Skeletal muscle cell (primary cell): ENCODE measurements at places on chromosomes 2 and 18.

GRCh38 chr18:41024792-41025191 is 930.2 kb upstream of the PIK3C3 start:
- no peak for DNase-seq

DNA sequence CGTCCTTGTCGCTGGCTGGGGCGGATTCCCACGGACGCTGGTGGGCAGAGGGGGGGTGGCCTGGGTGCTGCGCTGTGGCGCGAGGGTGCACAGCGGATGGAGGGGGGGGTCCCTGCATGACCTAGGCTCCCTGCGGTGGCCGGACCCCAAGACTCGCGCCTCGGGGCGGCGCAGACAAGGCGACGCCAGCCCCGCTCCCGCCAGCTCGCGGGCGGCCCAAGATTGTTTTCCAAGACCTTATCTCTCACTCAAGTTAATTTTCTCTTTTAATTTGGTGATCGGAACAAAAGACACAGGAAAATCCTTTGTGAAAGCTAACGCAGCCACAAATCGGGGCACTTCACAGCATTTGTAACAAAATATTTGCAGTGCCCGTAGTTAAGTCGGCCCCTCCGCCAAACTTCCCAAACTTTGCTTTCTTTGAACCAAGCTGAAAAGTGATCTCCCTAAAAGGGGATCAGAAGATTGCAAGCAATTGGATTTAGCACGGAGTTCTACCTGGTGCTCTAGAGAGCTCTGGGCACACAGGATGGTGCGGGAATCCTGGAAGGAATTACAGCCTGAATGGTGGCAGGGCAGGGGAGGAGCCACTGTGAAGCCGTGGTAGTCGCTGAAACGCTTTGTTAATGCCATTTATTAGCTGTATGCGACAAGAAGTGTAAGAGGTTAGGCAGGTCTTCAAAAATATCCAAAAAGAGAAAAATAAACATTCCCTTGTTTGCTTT is 4.8 kb upstream of the ID2 start:
- no peak for DNase-seq

- DNase-seq, result no peak
Observed at GRCh38 chr2:117832332-117832731, 17.8 kb downstream of the DDX18 start.

DNA sequence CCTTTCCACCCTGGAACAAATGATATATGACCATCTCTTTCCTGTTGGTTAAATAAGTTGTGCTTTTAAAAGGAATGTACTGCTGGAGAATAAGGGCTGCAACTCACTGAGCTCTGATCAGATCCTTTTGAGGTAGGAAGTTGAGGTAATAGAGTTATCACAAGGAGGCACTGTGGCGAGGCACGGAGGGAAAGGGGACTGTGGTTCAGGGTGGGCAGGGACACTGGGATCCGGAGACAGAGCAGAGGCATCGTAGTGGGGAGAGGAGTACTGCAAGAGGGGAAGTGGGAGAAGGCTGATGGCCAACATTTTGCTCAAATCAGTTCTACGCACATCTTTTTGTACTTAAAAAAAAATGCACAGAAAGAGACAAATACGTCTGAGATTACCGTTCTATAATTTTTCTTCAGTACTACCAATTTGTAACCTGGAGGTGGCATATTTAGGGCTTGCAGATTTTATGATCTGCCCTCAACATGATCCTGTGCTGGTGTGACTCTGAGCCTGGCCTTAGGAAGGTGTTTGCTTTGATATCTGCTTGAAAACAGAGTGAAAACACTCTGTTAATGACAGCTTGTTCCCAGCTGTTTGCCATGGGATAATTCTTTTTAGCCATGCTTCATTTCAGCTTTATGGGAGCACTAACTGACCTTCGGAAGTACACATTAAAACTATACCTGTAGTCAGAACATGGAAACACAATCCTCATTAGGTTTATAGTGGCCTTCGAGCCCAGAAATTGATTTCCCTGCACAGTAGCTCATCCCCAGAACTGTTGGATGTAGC is 168.1 kb downstream of the KCNE4 start:
- no peak for DNase-seq

GRCh38 chr2:168253379-168253778 is 6.0 kb upstream of the STK39 start:
- no peak for DNase-seq

GRCh38 chr2:187299122-187299906 is 148.7 kb downstream of the CALCRL start:
- DNase-seq, result no peak

DNA sequence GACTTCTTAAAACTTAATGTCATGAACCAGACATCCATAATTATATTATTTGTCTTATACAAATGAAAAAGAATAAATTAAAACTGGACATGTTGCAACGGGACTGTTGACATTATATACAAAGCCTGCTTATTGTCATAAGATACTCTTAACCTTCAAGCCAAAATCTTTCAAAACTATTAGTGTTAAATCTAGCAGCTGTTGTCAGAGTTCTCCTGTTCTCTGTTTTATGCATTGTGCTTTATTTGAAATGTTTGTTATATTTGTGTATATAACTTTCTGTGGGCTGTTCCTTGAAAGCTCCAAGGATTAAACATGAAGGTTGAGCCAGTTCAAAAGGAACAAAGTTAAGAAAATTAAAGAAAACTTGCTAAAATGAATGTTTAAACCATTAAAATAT is 335.5 kb upstream of the NT5C1B start:
- no peak for DNase-seq

GRCh38 chr2:196170213-196170605 is 1.2 kb downstream of the STK17B start:
- no peak for DNase-seq

DNA sequence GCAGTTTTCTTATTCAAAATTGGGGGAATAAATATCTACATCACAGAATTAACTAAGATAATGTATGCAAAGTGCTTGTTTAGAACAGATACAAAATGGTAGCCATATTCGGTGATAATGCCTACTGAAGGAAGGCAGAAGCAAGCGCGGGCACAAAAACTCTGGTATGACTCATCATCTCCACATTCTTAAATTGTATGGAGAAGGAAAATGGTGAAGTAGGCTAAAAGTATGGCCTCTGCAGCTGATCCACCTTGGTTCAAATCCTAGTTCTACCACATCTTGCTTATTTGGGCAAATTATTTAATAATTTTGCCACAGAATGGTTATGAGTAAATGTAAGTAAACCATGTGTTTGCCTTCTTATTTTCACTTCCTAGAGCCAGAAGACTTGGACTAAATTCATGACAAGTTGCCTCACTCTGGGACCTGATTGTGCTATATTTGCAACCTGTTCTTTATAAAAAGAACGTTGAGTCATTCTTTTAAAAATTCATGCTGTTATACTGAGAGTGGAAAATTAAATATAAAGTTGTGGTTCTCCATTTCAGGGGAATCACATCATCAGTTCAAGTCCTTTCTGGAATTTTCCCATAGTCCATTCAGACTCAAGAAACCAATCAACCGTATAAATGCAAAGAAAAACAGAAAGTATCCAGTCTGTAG is 9.0 kb upstream of the CDK15 start:
- peak; percentile 30 for DNase-seq

DNA sequence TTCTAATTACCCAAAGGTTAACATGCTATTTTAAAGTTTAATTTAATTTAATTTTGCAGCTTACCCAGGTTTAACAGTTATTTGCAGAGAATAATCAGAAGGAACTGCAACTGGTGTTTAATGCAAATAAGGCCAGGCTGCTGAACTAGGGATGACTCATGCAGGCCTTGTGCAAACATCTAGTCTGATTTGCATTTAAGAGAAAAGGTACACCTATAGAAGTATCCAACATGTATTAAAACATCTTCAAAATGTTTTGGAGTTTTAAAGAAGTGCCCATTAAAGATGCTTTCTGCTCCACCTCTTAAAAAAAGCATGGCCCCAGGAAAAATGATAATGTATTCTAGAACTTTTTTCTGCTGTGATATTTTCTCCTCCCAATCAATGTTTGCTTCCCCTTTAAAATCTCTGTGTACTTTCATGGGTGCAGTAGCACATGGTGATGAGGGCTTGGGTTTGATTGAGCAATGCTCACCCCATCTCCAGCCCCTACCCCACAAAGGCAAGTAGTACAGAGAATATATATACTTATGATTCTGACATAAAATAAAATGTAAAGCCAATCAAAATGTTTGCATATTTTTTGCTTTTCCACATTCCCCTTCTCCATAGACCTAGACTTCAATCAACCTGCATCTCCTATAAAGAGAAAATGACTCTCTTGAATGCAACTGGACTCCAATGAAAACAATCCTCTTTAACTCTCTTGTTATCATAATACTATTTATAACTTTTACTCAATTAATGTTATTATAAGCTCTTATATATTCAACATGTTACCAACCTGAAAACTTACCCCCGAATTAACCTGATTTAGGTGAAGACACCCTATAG is 54.1 kb downstream of the ATP8B1 start:
- peak; percentile 27 for DNase-seq

GRCh38 chr2:55556809-55557208 is 37.3 kb downstream of the CFAP36 start:
- no peak for DNase-seq

- peak; percentile 61 for DNase-seq
Observed at GRCh38 chr18:43161528-43161927, 46.0 kb upstream of the RIT2 start.

- DNase-seq, result no peak
Observed at GRCh38 chr2:109372614-109373013, 241.2 kb downstream of the SEPTIN10 start.

DNA sequence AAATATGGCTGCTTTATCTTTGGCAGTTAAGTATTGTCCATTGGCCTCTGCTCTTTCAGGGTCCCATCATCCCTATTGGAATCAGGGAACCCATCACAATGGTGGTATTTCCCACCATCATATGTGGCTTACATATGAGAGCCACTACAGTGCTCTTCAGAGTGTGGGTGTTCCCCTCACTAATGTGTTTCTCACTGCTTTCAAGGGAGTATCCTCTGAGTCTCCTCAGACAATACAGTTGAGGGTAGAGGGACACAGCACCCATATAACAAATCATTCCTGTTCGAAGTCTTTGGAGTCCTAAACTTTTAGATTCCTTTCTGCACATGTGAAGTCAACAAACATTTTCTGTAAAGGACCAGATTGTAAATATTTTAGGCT is 48.8 kb upstream of the DNAJC10 start:
- DNase-seq, result no peak

DNA sequence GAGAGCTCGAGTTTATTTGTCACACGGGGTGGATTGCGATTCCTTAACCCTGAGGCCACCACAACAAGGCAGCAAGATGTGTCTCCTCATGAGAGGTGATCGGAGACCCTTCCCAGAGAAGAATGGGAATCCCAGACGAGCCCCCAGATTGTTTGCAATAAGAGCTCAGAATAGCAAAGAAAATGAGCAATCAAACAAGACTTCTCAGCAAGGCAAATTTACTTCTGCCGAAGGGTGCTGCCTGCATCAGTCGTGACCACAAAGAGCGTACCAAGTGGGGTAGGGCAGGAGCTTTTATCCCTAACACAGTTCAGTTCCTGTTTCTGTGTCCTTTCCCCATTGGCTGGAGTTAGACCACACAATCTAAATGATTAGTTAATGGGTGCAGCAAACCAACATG is 237.5 kb upstream of the SYT4 start:
- DNase-seq, result no peak

DNA sequence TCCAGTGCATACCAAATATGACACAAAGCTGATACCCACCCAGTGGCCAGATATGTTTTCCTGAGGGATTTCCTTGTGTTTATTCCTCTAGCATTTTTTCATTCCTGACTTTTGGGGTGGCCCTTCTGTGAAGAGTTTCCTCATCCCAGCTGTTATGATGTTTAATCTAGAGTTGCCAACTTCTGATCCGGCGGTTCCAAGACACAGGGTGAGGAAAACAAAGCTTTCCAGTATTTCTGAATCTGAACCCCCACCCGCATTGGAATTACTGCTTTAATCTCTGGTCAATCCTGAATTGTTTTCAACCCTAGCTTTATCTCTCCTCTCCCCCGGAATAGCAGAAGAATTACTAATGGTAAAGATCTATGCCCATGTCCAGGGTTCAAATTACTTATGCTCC is 39.2 kb upstream of the PNPT1 start:
- no peak for DNase-seq

GRCh38 chr2:232315049-232315922 is 63.3 kb upstream of the ALPP start:
- peak; percentile 73 for DNase-seq

GRCh38 chr2:235689427-235689853 is 195.6 kb downstream of the AGAP1 start:
- no peak for DNase-seq

GRCh38 chr2:133718688-133719201 is 150.5 kb upstream of the NCKAP5 start:
- peak; percentile 65 for DNase-seq

DNA sequence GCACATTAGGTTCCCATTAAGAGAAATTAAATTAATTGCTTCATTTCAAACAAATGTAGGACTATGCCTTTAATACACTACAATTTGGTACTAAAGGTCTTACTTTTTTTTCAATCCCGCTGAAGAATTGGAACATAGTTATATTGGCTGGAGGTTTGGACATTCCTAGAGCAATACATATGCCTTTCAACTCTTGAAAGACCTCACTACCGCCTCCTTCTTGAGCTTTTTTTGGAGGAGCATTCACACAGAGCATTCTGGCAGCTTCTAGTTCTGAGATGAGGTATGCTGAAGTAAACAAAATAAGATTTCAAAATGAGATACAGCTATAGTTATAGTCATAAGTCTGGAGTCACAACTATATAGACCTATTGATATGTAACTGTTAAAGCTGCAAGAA is 10.9 kb downstream of the FAM98A start:
- DNase-seq, result no peak

GRCh38 chr18:71995904-71996465 is 548.2 kb downstream of the CBLN2 start:
- DNase-seq, result no peak

DNA sequence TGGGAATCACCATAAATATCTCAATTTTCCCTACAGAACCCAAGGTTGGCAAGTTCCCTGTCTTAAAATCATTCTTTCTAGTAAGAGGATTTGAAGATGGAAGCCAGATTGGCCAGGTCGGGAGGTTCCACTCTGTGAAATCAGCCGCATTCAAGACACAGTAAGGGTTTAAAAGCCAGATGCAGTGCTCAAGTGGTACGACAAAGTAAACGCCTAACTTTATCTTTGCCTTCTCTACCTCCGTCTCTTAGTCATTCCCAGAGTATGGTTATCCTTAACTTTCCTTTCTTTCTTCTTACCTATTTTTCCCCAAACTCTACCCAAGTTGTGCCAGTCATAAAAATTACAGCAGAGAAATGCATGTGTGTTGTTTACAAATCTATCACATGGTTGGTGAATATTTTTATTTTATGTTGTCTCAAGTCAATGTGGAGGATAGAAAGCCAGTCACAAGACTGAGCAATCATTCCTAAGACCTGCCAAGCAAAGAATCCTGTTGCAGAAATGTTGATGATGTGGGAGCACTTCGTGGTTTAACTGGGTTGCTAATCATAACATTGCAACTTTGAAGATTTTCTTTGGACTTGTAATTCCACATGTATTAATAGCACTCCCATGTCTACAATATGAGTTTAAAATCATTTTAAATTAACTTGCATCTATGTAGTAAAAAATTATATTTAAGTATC is 62.6 kb downstream of the SLC40A1 start:
- peak; percentile 41 for DNase-seq
